Breast epithelium (tissue), 4 donors: ENCODE measurements at places on chromosomes 5 and 9.

DNA sequence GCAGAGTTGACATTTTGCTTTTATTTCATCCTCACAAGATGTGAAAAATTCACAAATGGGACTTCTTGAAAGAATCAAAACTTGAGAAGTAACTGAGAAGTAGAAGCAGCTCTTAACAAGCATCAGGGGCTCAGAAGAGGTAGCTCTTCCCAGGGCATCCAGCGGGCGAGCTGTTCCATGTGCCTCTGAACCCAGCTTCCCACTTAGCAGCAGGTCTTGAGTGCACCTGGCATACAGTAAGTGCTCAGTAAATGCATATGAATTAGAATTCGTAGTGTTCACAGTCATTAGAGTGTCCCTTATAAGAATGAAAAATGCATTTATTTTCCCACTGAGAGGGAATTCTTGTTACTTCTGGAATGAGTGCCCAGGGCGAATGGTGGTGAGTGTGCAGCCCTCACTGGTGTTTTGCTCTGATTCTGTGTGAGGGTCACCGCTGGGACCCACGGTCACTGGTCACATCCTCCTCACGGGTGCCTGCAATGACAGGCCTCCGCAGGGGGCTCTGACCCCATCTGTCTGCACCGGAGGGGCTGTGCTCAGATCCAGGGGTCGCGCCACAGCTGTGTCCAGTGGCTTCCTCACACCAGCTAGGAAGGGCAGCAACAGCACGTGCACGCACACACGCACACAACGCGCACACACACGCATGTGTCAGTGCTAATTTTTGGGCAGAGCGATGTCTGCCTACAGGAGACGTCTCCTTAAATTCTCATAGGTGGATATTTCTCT is 26.9 kb downstream of the EXOC3 start:
- H3K4me1 ChIP-seq: no peaks in the 10 kb centered on the region
- H3K4me3 ChIP-seq: no peak overlapping the region
- no peak overlapping the region for H3K27ac ChIP-seq
- no peaks in the 10 kb centered on the region for H3K36me3 ChIP-seq

DNA sequence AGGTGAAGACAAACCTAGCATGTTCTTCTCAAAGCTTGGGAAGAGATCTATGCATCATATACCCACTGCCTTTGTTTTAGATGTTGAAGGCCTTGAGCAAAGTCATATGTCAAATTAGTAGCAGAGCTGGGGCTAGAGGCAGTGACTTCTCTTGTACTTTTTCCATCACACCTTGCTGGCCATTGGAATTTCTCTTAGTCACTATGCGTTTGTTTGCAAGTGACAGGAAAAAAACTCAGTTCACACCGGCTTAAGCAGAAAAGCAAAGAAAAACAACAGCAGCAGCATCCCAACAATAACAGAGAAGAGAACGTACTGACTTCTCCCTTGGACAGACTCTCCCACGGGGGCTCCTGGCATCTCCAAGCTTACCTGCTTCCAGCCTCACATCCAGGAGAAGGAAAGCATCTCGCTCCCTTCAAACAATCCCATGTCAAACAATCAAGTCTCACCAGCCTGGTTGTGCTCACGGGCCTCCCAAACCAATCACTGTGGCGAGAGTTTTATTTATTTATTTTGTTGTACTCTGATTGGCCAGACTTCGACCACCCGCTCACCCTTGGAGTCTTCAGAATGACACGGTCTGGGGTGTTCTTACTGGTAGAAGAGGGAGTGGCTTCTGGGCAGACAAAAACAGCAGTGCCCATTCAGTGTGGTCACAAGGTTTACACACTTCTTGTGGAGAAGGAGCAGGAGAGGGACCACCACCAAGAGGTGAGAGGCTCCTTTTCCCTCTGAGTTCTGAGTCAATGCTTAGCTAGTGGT is 83.8 kb upstream of the STC2 start:
- no peak for DNase-seq
- H3K36me3 ChIP-seq: no peaks in the 10 kb centered on the region
- no peak overlapping the region for H3K4me3 ChIP-seq
- H3K27me3 ChIP-seq: no peaks in the 10 kb centered on the region
- no peaks in the 10 kb centered on the region for H3K4me1 ChIP-seq
- no peak overlapping the region for H3K27ac ChIP-seq

- H3K4me1 ChIP-seq: no peaks in the 10 kb centered on the region
- no peak for DNase-seq
- H3K27ac ChIP-seq: no peak overlapping the region
- H3K4me3 ChIP-seq: no peak overlapping the region
- H3K36me3 ChIP-seq: no peaks in the 10 kb centered on the region
- no peaks in the 10 kb centered on the region for H3K27me3 ChIP-seq
Observed at GRCh38 chr9:343773-344172, 129.1 kb downstream of the DOCK8 start.

GRCh38 chr5:138948471-138949222 is 73.5 kb upstream of the LRRTM2 start:
- no peak for DNase-seq
- no peaks in the 10 kb centered on the region for H3K36me3 ChIP-seq
- no peak overlapping the region for H3K27ac ChIP-seq

GRCh38 chr9:83630938-83631457 is 8.1 kb downstream of the IDNK start:
- no peak overlapping the region for H3K27ac ChIP-seq
- H3K4me1 ChIP-seq: no peaks in the 10 kb centered on the region
- no peak for DNase-seq

- no peak for DNase-seq
- H3K4me3 ChIP-seq: no peak overlapping the region
- H3K4me1 ChIP-seq: no peaks in the 10 kb centered on the region
- H3K27ac ChIP-seq: no peak overlapping the region
Observed at GRCh38 chr9:13590996-13591395, 311.5 kb upstream of the MPDZ start.

DNA sequence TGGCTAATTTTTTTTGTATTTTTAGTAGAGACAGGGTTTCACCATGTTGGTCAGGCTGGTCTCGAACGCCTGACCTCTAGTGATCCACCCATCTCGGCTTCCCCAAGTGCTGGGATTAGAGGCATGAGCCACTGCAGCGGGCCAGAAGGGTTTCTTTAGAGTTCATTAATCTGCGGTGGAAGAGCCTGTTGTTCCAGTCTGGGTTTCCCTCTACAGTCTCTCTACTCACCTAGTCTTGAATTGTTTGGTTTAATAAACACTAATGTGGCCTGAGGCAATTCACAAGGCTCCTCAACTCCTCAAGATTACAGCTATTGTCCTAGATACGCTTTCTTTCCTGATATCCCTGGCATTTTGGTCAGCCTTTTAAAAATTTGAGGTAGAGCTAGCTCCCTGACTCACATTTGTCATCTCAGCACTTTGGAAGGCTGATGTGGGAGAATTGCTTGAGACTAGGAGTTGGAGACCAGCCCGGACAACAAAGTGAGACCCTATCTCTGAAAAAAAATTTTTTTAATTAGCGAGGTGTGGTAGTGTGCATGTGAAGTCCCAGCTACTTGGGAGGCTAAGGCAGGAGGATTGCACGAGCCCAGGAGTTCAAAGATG is 4.6 kb upstream of the SAR1B start:
- peak overlapping the region; percentile 54 for H3K27ac ChIP-seq
- no peak overlapping the region for H3K4me3 ChIP-seq
- H3K27me3 ChIP-seq: no peaks in the 10 kb centered on the region
